ENCODE measurements at places on chromosomes 3 and 15. TPM values are rescaled to one million over a fixed set of nuclear protein-coding genes. Genes with fewer than 3 reads are reported as not detected.

GRCh38 chr3:54243056-54243931 lies 120.9 kb downstream of the CACNA2D3 start:
- H3K27ac ChIP-seq = no peak overlapping the region
- no peak overlapping the region for H3K4me3 ChIP-seq
- no peaks in the 10 kb centered on the region for H3K36me3 ChIP-seq
- H3K27me3 ChIP-seq = no peaks in the 10 kb centered on the region
- no peaks in the 10 kb centered on the region for H3K4me1 ChIP-seq

GRCh38 chr3:123105201-123106189 lies 38.7 kb downstream of the PDIA5 start:
- DNase-seq = no peak
- H3K36me3 ChIP-seq = peaks cover 38% of the 10 kb centered on the region
- H3K27me3 ChIP-seq = no peaks in the 10 kb centered on the region
- no peaks in the 10 kb centered on the region for H3K4me1 ChIP-seq
- H3K4me3 ChIP-seq = no peak overlapping the region

GRCh38 chr15:78112551-78112950 lies 18.7 kb downstream of the CIB2 start:
- H3K27me3 ChIP-seq = no peaks in the 10 kb centered on the region
- H3K36me3 ChIP-seq = no peaks in the 10 kb centered on the region
- no peak overlapping the region for H3K27ac ChIP-seq
- DNase-seq = peak; percentile 1
- peaks cover 10% of the 10 kb centered on the region for H3K4me1 ChIP-seq

DNA sequence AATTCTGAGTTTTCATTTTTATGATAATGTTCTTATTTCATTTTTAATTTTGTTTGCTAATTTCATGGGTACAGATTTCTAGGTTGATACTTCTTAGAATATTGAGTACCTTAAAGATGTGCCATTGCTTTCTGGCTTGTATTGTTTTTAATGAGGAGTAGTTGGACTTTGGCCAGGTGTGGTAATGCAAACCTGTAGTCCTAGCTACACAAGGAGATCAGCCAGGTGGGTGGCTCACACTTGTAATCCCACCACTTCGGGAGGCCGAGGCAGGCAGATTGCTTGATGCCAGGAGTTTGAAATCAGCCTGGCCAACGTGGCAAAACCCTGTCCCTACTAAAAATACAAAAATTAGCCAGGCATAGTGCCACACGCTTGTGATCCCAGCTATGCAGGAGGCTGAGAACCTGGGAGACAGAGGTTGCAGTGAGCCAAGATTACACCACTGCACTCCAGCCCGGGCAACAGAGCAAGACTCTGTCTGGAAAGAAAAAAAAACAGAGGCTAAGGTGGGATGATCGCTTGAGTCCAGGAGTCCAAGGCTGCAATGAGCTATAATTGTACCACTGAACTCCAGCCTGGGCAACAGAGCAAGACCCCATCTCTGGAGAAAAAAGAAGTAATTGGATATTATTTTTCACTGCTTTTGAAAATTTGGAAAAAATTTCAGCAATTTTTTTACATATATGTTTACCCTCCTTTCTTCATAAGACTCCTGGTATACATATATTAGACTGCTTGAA lies 198.0 kb downstream of the ALCAM start:
- H3K27ac ChIP-seq = no peak overlapping the region
- no peak for DNase-seq
- peaks cover 2% of the 10 kb centered on the region for H3K36me3 ChIP-seq
- H3K4me3 ChIP-seq = no peak overlapping the region
- H3K27me3 ChIP-seq = no peaks in the 10 kb centered on the region
- no peaks in the 10 kb centered on the region for H3K4me1 ChIP-seq

GRCh38 chr3:22959593-22959992 lies 243.5 kb upstream of the UBE2E2 start:
- DNase-seq = no peak
- no peak overlapping the region for H3K4me3 ChIP-seq
- no peaks in the 10 kb centered on the region for H3K36me3 ChIP-seq
- no peaks in the 10 kb centered on the region for H3K27me3 ChIP-seq
- H3K4me1 ChIP-seq = peaks cover 4% of the 10 kb centered on the region
- H3K27ac ChIP-seq = no peak overlapping the region

- H3K4me1 ChIP-seq = no peaks in the 10 kb centered on the region
- H3K4me3 ChIP-seq = no peak overlapping the region
- no peak for DNase-seq
- no peak overlapping the region for H3K27ac ChIP-seq
- no peaks in the 10 kb centered on the region for H3K36me3 ChIP-seq
- no peaks in the 10 kb centered on the region for H3K27me3 ChIP-seq
Measured at GRCh38 chr3:117553461-117553860, 843.9 kb downstream of the TUSC7 start.

Gene LRRN1
- total RNA-seq = 1.3 TPM

Gene CYP19A1
- total RNA-seq = not detected

Gene STARD9
- 6.4 TPM for total RNA-seq
